ENCODE measurements at places on chromosomes 2 and 18.

- no peak for DNase-seq
These were observed 51.9 kb downstream of the EFEMP1 start for GRCh38 chr2:55871637-55872036.

DNA sequence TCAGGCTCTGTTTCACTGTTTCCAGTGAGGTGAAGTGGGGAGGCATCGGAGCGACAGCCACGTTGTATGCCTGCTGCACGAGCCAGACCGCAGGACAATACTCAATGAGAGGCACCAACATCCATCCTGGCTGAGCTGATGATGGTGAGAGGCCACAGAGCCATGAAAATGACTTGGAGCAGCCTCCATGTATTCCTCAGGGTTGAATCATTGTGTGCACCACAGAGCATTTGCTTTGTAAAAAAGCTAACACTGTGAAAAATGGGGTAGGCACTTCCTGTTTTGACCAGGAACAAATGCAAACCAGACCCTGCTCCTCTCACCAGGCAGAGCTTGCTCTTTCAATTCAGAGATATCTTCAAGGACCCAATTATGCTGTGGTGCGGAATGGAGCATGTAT lies 87.2 kb downstream of the LPIN1 start:
- DNase-seq, result no peak

DNA sequence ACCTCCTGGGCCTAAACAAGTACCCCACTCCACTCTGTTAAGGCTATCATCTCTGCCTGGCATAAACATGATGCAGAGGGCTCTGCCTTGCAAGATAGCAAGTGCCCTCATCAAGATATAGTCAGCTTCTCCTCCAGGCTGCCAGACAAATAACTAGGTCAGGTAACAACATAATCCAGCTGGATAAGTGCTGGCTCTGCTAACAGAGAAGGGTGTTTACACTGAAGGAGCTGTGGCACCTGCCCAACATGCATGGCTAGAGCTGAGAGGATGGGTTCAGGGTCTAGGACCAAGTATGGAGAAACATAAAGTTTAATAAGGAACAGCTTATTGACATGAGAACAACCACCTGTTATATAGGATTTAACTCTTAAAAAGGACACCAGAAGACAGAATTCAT lies 42.8 kb downstream of the DLGAP1 start:
- no peak for DNase-seq

DNA sequence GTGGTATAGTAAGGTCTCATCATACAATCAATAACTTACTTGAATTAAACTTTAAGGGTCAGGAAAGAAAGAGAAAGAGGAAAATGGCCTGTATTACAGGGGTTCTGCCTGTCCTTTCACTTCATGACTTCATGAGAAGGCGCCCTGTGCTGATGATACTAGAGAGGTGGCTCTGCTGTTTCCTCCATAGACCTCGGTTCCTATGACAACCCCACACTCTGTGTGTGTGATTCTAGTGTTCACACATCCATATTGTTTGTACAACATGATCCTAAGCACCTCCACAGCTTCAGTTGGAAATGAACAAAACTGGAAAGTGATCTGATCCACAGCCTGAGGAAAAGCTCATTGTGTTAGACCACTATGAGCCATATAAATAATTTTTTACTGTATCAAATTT lies 7.0 kb upstream of the REEP1 start:
- no peak for DNase-seq

- DNase-seq, result no peak
These were observed 21.6 kb upstream of the AGFG1 start for GRCh38 chr2:227450311-227450841.

GRCh38 chr2:238655974-238656722 lies 191.7 kb upstream of the TWIST2 start:
- no peak for DNase-seq

DNA sequence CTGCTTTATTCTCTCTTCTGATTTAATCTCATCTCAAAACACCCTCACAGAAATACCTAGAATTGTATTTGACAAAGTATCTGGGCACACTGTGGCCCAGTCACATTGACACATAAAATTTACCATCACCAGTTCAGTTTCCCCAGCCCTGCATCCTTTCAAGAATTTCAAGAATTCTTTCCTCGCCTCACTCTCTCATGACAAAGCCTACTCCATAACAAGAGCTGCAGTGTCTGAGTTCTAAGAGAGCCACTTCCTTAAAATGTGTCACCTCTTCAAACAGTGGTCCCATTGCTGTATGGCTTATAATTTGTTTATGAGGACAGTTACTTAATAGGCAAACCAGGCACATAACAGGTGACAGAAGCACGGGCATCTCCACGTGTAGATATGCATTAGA lies 90.9 kb upstream of the STK39 start:
- no peak for DNase-seq

GRCh38 chr2:142180820-142181533 lies 50.2 kb upstream of the LRP1B start:
- no peak for DNase-seq

DNA sequence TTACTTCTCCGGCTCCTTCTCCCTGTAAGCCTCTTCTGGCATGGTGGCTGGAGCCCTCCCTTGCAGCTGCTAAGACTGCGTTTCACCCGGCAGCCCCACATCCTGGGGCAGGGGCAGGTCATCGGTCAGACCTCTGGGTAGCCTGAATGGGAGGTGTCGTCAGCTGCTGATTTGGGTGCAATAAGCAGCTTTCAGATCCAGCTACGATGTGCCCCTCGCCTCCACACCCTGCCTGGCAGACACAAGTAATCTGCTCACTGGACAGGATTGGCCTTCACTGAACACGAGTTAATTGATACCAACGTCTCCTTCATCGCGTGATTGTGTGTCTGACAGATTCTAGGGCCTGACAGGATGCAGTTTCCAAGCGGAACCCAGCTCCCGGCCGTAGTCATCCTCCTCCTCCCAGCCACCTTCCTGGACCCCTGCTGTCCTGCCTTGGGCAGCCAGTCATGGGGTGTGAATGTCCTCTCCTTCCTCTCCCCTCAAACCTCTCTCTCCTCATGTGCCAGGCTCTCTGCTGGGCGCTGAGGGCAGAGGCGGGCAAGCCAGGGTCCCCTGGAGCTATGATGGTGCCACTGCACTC lies 18.9 kb upstream of the PDIA6 start:
- DNase-seq, result no peak

- DNase-seq, result no peak
These were observed 23.8 kb downstream of the SMAD4 start for GRCh38 chr18:51053814-51054213.

DNA sequence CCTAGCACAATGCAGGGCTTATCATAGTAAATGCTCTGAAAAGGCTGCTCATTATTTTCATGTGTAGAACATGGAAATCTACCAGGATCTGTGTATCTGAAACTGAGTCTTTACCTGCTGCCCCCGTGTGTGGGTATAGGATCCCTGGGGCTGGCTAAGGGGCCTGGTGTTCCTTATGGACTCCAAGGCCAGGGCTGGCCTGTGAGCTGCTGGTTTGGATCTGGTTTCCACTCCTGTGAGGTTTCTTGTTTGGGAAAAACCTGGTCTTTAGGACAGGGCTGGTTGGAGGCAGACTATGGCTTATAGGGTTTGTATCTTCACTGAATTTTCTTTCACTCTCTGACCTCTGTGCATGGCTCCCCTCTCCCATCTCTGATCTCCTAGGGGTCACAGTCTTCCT lies 80.8 kb downstream of the DYSF start:
- DNase-seq, result no peak

DNA sequence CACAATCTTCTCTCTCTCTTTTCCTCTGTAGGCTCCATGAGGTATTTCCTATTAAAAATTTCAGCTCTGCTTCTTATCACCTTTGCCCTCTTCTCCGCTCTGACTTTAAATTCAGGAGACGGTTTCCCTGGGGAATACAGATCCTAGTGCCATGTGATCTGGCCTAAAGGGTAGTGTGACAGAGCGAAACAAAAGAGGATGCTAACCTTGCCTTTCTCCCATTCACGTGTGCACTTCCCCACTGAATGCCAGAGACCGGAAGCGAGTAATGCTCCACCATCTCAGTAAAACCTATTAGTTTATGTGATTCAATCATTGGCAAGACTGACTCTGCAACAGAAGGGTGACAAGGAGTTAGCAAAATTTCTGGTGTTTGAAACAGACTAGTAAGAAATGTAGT lies 358.3 kb downstream of the ZNF521 start:
- DNase-seq, result no peak

- no peak for DNase-seq
These were observed 72.0 kb downstream of the ARMC9 start for GRCh38 chr2:231270221-231271114.

GRCh38 chr18:31983020-31983419 lies 35.6 kb upstream of the RNF125 start:
- DNase-seq, result no peak

GRCh38 chr2:27264253-27264752 lies 1.5 kb upstream of the SLC30A3 start:
- peak; percentile 24 for DNase-seq

- no peak for DNase-seq
These were observed 30.3 kb downstream of the MAIP1 start for GRCh38 chr2:199985625-199986207.

DNA sequence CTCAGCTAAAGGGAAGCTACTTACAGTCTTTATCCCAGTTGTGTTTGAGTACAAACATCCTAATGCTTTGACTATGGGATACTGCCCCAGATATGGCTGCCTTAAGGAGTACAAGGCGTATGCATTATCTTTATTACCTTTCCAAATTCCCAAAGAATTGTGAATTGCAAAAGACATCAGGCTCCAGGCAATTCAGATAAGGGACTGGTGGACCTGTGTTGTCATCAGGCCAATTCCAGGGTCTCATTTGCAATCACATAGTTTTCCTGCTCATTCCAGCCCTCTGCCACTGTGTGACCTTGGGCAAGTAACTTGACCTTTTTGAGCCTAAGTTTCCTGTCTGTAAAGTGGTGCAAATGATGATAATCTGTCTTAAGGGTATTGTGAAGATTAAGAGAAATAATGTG lies 137.5 kb downstream of the FMNL2 start:
- no peak for DNase-seq

DNA sequence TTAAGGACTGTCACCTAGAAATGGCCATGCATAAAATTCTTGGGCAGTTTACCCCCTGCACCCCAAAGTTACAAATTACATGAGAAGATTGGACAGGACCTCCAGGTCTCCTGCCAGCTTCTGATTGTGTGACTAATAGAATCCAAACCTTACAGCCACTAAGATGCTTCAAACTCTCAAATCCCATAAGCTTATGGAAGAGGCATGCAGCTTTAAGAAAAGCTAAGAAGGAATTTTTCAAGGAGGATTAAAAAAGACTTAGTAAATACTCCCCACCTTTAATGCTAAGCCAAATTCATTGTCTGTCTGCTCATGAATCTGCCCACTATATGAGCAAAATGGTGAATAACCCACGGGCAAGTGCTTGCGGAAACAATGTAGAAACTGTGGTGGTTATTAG lies 86.3 kb downstream of the MAIP1 start:
- DNase-seq, result no peak

DNA sequence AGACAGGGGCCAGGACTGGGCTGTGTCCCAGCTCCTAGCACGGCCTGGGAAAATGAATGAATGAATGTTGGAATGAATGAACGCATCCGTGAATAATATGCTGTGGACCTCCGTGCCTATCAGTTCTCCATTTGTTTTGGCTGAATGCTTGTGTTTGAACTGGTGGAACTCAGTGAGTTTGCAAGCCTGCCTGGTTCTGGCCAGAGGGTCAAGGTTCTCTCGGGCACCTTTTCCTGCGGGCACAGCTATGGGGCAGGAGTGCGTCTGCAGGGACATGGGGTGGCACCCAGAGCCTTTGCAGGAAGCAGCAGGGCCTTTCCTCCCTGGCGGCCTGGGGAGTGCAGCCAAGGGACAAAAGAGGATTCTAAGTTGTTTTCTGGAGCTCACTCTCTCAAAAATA lies 17.6 kb upstream of the PDIA6 start:
- no peak for DNase-seq

DNA sequence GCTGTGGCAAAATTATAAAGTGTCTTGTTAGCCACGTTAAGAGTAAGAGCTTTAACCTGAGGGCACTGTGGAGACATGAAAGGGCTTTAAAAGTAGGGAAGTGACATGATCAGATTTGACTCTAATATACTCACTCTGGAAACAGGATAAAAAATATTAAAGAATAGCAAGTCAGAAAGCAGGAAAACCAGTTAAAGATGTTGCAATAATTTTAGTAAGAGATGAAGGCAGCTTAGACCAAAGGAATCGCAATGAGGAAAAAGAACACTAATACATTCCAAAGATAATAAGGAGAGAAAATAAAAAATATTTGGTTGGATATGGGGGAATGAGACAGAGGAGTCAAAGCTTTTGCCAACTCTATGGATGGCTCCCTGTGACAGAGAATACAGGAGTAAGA lies 183.8 kb downstream of the DYM start:
- DNase-seq, result no peak

DNA sequence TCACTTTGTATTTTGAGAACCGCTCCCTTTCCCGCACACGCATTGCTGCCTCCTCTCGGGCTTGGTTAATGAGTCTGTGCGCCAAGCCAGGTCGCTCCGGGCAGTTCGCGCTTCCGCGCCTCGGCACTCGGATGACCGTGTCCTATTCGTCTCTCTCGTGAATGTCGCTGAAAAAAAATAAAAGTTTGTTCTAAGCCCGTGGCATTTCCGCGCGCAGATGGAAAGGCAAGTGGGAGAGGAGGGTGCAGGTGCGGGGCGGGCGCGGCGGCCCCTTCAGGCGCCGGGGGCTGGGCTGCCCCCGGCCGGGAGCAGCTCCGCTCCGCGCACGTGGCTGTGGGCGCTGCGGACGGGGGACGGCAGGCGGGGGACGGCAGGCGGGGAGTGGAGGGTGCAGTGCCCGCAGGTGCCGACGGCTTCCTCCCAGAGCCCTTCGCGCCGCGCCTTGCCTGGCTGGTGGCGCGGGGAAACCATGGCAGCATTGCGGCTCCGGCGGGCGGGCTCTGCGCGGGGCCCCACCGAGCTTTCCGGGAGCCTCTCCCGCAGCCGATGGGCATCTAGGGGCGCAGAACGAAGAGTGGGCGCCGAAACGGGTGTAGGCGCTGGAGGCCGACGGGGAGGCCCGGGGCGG lies 159.6 kb upstream of the SIX2 start:
- DNase-seq, result no peak

DNA sequence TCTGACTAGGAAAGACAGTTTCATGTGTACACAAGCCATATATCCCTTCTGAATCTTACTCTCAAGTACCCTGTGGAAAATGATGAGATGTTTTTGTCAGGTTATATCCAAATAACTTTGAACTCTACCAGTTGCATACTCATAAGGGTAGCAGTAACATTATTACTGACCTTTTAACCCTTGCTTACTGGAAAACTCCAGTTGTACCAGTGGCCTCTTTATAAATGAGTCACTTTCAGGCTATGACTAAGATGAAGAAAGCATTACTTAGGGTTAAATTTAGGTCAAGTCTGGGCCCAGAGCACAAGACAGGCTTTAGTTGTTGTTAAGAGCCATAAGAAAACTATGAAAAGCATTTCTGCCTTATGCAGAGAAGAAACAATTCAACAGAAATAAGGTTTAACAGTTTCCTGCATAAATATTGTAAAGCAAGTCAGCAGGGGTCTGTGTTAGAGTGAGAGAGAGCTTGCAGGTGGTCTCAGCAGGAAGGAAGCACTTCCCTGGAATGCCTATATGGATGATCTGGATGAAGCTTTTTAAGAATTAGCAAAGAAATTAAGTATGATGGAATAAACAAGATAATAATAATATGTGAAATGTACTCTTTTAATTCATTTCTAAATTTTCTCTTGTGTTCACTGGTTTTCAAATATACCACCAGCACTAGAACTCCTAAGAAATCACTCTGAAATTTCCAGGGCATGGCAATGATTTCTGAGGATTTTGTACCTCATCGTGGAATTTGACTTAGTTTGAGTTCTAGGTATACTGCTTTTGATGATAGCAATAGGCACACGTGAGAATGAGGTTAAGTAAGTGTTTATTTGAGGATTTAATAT lies 126.6 kb downstream of the UBE2E3 start:
- DNase-seq, result no peak
